Occipital lobe (tissue), 3 donors: ENCODE measurements at places on chromosomes 7 and 10. TPM values are rescaled to one million over a fixed set of nuclear protein-coding genes. Genes with fewer than 3 reads are reported as not detected.

The OPN1SW gene
- not detected for total RNA-seq

The RFC2 gene
- 19.3 TPM for total RNA-seq

The LIPF gene
- total RNA-seq = not detected

The CDH23 gene
- total RNA-seq = 1.2 TPM

The GET4 gene
- total RNA-seq = 16.2 TPM
